Cardiac muscle cell (in vitro differentiated cells and primary cell): ENCODE measurements at places on chromosomes 12 and 14. TPM values are rescaled to one million over a fixed set of nuclear protein-coding genes. Genes with fewer than 3 reads are reported as not detected.
A peak's percentile ranks its signal among the peaks of the same experiment; 100 is the strongest.

Gene SMCO2
- not detected in 2 replicates for polyA plus RNA-seq

DNA sequence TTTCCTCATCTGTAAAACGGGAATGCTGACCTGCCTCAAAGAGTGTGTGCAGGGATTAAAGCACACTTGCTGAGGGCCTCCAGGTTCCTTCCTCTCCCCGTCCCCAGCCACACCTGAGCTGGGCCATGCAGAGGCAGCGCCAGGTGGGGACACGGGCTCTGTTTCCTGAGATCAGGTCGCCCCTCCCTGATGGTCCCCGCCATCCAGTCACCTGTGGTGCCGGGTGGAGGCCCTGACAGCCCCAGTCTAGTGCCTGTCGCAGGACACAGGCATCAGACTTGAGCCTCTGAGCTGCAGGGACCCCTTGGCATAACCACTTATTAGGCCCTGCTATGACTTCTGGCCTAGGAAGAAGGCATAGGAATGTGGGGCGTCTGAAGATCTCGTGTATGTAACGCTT, 12.5 kb downstream of the CHGA start:
- DNase-seq = no peak

- no peak for DNase-seq
These were observed 127.6 kb upstream of the EVL start for GRCh38 chr14:99937475-99938244.

DNA sequence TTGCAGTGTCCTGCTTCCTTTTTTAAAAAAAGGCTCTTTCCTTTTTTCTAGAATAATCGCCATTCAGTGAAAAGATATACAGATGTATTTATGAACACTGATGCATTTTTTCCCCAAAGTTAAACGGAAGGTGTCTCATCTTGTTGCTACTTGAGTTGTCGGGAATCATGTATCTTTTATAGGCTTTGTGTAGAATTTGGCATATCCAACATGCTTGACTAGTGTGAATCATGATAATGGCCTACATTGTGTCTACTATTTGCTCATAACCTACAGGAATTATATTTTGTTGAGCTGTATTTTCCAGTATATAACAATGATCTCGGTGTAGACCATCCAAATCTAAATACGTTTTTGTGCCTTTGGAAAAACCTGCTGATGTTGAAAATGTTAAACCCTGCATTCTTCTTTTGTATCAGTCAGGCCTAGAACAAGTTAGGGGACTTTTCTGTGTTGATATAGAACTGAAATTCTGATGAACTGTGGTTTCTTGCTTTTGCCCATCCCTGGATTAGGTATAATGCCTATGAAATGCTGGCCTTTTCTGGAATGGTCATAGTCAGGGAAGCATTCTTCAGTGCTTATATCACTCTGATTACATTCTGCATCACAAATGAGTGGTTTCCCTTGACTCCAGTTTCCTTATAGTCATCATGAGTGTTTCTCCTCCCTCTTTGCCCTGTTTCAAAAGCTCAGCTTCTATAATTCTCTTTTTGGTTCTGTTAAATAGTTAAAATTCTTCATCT, 10.8 kb downstream of the BMAL2 start:
- peak; percentile 83 for DNase-seq

GRCh38 chr12:90940872-90941499, 14.0 kb downstream of the CCER1 start:
- peak; percentile 83 for DNase-seq
